ENCODE measurements at places on chromosomes 6 and 20.
A peak's percentile ranks its signal among the peaks of the same experiment; 100 is the strongest.

DNA sequence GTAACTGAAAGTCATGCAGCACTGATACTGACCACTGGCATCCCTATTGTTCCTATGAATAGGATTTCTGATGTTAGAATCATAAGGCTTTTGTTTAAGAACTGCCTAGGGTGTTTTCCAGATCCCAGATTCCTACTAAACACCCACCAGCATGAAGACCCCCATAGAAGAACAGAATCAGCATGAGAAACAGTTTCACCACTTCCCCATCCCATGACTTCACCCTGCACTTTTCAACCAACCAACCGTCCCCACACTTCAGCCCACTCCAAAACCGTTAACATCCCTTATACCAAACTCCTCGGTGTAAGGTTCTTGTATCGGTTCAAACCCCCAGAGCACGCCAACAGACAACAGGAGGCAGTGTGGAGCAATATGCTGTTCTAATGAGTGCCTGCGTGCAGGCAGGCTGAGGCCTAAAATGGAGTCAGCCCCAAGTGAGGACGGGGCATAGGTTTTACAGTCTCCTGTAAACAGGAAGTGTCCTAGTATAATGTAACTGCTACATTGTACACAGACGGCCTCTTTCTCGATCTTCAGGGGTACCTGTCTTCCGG is 11.4 kb upstream of the SSTR4 start:
- DNase-seq: no peak

GRCh38 chr6:29520232-29520631 is 32.5 kb upstream of the MAS1L start:
- DNase-seq: no peak

DNA sequence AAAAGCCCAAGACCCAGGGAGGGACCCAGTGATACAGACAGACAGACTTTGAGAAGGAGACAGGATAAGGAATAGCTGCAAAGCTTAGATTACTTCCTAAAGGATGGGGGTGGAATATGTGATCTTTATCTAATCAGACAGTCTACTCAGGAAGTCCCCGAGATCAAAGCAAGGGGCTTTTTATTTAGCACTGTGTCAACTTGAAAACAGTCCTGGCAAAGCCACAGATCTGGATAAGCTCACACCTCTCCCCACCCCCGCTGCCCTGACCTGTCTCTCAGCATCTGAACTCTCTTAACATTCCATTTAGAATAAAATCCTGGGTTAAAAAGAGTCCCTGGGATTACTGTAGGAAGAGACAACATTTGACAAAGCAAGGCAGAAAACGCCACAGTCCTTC is 101.5 kb downstream of the ISM1 start:
- no peak for DNase-seq

- no peak for DNase-seq
Measured at GRCh38 chr6:14704383-14705271, 541.2 kb upstream of the JARID2 start.

- no peak for DNase-seq
Measured at GRCh38 chr6:102918161-102918560, 1524.7 kb downstream of the GRIK2 start.

GRCh38 chr20:55760586-55760985 is 244.7 kb downstream of the CBLN4 start:
- DNase-seq: no peak

DNA sequence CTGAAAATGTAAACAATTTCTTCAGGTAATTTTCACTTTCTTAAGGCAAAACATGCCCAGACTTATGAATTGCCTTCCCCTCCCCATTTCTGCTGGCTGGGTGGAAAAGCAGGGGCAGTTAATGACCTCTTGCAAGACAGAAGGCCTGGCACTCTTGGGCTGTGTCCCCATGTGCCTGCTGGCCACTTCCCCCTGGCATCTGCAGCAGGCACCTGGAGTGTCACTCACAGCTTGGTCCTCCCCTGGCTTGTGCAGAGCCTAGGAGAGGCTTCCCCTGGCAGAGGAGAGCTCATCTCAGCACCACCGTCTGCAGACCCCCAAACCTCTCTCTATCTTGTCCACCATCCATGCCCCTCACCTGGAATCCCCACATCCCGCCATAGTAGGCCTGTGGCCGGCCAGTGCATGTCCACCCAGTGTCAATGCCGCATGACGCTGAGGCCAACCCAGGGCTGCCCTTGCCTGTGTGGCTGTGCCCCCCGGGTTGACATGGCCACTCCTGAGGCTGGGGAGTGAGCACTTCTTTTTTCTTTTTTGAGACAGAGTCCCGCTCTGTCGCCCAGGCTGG is 83.5 kb upstream of the SLC22A23 start:
- DNase-seq: no peak

DNA sequence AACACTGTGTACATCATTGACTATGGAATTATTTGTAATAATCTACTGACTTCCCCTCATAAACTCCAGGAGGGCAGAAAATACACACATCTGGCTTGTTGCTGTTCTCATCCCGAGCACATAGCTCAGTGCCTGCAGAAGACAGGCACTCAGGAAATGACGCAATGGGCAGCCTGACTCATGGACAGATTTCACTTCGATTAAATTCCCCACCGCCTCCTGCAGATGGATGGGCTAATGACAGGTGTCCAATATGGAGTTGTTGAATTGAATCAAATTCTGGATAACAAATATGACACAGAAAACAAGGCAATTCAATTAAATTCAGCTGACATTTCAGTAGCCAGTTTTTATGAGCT is 9.1 kb downstream of the ANKRD60 start:
- no peak for DNase-seq

DNA sequence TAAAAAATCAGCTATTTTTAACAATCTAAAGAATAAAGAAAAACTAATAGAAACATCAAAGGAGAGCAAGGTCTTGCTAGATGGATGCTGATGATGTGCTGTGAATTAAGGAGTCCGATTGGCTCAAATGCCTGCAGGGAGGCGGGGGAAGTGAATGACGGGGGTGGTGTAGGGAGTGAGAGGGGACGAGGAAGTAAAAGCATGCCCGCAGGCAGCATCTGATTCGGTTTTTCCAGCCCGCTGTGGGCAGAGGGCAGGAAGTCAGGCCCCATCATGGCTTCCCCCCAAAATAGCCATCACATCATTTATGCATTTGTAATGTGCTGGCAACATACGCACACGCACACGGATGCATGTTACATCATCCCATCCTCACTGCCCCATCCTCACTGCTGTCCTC is 10.3 kb downstream of the RSPO4 start:
- DNase-seq: no peak

GRCh38 chr20:62762801-62763368 is 33.4 kb upstream of the MRGBP start:
- DNase-seq: no peak

- no peak for DNase-seq
Measured at GRCh38 chr6:3340894-3341293, 82.1 kb downstream of the PSMG4 start.

DNA sequence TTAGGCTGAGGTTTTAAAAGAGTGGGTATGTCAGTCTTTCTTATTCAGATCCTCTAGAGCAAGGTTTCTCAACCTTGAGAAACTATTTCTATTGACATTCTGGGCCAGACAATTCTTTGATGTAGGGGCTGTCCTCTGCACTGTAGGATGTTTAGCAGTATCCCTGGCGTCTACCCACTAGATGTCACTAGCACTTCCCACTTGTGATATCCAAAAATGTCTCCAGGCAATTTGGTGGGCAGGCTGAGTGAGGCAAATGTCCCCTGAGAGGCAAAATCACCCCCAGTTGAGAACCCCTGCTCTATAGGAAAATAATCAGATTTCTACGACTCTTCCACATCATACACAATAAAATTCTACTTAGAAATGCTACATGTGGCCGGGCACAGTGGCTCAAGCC is 7.7 kb upstream of the ZKSCAN8 start:
- peak; percentile 29 for DNase-seq

Data from pons (tissue), 1 donor.